ENCODE measurements at places on chromosomes 5 and 9.
A peak's percentile ranks its signal among the peaks of the same experiment; 100 is the strongest.

DNA sequence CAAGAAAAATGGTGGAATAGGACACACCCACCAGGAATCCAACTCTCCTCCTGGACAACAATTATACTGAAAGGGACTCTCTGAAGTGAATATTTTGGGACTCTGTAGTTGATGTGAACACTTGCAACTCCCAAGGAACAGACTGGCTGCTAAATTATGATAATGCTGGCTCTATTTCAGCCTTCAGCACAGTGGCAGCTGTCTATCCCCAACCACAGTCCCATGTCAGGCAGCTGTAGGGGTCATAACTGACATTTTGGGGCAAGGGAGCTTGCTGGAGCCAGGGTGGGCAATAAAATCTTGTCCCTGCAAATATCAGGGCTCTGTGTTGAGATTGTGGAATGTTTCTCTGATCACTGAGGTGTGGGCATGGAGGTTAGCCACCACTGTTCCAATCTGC, 14.2 kb downstream of the SPATA31E1 start:
- no peak for DNase-seq

GRCh38 chr5:135238622-135239452, 160.2 kb downstream of the MACROH2A1 start:
- no peak for DNase-seq

DNA sequence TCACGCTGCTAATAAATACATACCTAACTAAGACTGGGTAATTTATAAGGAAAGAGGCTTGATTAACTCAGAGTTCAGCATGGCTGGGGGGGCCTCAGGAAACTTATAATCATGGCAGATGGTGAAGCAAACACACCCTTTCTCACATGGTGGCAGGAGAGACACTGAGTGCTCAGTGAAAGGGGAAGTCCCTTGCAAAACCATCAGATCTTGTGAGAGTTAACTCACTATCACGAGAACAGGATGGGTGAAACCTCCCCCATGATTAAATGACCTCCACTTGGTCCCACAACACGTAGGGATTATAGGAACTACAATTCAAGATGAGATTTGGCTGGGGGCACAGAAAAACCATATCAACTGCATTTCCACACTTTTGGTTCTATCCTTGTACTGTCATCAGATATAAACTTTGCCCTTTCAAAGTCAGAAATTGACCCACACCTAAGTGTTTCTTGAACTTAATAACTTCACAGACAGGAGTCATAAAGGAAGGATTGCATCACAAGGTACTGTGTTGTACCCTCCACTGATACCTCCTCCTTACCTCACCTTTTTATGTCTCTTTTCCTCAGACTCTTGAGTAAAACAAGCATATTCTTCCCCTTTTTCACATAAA, 319.1 kb upstream of the PIK3R1 start:
- no peak for DNase-seq

- no peak for DNase-seq
Measured at GRCh38 chr5:110855961-110856360, 117.2 kb downstream of the SLC25A46 start.

GRCh38 chr5:66840511-66841013, 244.4 kb downstream of the MAST4 start:
- DNase-seq = no peak

DNA sequence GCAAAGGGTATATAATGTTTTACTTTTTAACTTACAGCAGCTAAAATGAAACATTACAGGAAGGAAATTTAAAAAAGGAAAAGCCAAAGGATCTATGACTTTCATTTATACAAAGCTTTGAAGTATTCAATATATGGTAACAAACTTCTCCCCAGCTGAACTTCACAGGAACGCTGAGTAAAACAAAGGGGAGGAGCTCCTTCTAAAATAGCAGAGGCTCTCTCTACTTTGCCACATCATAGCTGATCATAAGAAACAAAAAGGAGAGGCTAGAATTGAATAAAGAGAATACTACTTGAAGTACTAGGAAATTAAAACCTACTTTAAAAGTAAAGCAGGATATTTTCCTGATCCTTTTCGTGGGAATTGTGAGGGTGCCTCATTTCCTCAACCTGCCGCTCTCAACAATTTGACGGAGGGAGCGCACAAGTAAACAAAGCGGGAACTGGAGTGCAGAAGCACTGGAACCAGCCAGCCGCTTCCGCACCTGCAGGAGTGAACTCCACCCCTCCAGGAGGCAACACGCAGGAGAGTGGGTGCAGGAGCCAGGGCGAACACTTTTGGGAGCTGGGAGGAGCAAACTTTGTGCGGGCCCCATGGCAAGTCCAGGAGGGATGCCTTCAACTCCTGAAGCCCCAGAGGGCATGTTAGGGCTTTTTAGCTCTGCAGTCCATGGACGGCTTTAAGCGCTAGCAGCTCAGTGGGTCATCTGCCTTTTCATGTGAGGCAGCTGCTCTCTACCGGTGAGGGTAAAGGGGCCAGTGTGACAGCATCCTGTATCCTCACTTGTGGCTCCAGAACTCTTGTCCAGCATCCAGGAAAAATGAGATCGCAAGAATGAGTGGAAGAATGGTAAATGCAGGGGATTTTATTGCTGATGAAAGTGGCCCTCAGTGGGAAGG, 757.4 kb downstream of the PTPRD start:
- DNase-seq = no peak

GRCh38 chr5:58191443-58191842, 268.4 kb downstream of the PLK2 start:
- DNase-seq = no peak

DNA sequence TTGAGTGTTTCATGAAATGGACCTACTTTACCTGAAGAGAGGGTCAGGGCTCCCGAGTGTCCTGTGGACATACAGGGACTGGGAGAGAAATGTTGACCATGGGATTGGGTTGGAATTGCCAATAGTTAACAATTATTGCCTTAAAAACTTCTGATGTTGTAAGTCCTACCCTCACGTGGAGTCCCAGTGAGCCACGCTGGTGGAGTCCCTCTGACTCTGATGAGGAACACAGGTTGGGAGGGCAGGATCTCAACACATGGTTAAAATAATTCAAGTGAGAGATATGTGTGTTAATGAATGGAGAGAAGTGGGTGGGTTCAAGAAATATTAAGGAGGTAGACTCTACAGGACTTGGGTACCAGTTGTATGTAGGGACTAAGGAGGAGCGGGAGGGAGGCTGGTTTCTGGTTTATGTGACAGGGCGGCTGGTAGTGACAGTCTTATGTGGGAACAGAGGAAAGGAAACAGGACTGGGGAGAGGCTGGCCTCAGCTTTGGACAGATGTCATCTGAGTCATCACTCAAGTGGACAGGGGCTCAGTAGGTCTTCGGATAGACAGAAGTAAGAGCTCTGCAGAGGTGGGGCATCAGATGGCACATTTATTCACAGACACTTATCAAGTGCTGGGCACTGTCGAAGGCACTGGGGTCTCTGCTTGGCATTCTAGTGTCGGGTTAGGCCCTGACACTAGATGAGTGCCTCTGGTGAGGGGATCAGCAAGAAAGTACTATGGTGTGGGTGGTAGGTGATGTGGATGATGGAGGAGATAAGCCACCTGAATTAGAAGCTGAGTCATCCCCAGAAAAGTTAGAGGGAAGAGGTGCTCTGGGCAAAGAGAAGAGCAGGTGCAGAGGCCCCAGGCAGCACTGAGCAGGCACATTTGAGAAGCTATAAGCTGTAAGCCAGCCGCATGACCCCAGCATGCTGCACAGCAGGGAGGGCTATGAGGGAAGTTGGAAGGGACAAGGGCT, 27.2 kb downstream of the MAML1 start:
- no peak for DNase-seq

DNA sequence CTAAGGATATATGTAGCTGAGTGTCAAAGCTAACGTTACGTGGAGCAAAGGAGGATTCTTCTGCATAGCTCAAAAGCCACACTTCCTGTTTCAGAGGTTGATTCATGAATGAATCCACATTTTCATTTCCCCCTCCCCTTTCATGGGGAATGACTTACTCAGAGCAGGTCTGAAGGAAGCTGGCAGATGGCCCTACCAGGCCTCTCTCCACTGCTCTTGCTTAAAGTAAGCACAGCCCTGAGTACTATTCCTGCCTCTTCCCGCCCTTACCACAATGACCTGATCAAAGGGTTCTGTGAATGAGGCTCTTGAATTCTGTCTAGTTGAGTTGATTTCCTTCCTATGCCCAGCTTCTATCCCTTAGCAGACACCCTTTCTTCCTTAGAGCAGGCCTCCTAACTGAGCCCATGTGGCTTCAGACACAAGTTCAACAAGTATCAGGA, 6.3 kb downstream of the IGIP start:
- DNase-seq = no peak

- no peak for DNase-seq
Measured at GRCh38 chr9:89610391-89610925, 5.6 kb downstream of the GADD45G start.

DNA sequence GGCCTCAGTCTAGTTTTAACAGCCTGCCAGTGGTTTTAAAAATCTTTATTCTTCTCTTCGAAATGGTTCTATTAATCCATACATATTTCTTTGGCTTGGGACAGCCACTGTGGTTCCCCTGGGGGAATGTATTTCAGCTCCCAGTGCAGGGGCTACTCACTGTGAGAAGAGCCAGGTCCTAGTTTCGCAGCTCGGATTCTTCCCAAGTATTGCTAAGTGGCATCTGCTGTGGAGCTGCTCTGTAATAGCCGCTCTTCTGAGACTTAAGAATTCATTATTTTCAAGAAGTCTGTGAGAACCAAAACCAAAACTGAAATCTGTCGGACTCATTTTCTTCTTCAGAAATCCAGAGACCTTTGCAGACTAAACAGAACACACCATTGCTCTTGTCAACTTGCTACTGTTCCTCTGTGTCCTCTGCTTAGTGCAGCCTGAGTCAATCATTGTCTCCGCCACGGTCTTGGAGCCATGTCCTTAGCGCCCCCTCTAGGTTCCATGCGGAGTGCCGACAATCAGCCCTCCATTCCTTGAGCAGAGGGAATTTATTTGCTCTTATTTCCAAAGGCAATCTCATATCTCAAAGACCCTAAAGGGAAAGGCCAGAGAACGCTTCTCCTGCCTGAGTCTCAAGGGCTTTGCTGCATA, 478.2 kb downstream of the SPATA31D1 start:
- DNase-seq = no peak

DNA sequence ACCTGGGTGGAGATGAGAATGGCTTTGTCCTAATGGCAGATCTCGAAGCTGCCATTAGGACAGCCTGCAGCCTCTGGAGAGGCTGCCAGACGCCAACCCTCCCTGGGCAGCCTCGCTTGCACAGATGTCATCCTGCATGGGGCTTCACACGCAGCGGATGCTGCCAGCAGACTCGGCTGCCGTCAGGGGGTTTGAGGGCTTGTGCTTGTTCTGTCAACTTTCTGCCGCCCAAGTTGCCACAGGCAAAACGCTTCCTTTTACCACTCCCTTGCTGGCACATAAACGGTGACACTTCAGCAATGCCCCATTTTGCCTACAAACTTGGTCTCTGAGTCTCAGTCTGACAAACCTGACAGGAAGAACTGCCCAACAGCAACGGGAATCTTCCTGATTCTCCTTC, 24.7 kb downstream of the DAP start:
- DNase-seq = no peak

DNA sequence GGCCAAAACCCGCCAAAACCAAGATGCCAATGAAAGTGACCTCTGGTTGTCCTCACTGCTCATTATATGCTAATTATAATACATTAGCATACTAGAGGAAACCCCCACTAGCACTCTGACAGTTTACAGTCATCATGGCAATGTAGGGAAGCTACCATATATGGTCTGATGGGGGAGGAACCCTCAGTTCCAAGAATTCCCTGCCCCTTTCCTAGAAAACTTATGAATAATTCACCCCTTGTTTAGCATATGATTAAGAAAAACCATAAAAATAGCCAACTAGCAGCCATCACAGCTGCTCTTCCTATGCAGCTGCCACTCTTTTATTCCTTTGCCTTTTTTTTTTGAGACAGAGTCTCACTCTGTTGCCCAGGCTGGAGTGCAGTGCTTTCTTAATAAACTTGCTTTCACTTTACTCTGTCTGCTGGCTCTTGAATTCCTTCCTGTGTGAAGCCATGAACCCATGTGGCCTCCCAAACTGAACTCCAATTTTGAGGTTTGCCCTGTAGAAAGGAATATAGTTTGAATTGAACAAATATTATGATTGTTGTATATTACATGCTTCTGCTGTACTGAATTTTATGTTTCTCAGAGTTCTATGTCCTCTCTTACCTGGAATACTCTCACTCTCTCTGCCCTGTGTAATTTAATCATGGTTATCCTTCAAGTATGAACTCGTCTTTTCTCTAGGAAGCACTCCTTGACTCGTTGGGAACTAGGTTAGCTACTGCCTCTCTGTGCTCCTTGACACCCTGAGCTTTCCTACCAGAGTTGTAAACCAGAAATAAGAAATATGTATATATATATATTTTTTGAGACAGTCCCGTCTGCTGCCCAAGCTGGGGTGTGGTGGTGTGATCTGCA, 59.8 kb downstream of the KIAA1958 start:
- peak; percentile 35 for DNase-seq

DNA sequence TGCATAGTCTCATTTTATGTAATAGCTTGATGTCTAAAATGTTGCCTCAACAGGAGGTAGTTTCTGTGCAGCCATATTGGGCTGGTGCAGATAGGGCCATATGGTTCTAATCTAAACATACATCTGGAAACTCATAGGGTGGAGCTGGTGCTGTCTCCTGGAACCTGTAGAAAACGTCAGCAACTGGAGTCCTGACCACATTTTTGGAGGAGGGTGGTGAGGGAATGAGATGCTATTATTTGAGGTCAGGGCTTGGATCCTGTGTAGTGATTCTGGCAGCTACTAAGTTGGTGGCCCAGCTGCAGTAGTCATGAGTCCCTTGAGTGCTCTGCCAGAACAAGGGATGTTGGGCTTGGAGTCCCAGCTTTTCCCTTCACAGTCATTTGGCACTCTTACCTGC, 14.1 kb downstream of the MAN2A1 start:
- DNase-seq = no peak

DNA sequence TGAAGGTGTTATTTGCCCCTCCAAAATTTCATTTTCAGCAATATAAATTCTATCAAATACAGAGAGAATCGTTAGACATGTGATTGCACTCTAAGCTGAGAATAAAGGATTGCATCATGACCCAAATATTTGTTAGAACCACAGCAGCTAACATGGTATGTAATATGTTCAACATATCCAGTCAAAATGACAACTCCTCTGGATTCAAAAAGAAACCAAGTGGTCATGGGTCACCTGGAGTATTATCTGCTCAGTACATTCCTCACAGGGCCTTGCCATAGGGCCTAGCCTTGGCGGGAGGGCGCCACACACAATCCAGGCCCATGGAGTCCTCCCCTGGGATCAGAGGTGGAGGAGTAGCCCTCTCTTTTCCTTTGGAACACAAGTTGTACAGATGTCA, 179.2 kb downstream of the HSD17B3 start:
- no peak for DNase-seq

- DNase-seq = no peak
Measured at GRCh38 chr9:114769624-114770023, 36.2 kb downstream of the TNFSF15 start.

DNA sequence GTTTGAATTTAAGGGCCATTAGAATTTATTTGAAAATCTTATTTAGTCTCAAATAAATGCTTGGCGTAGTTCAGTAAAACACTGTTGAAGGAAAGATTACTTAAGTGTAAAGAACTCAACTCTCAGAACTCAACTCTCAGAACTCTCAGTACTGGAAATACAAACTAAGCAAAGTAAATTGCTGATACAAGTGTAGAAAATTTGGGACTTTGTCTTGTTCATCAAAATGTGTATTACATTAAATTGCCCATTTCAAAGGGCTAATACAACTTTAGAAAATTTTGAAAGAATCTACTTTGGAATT, 99.4 kb downstream of the CSNK1G3 start:
- DNase-seq = no peak

GRCh38 chr9:128771094-128771721, 519 bp downstream of the ZER1 start:
- peak; percentile 37 for DNase-seq

- no peak for DNase-seq
Measured at GRCh38 chr5:143059355-143059754, 289.2 kb downstream of the ARHGAP26 start.

- no peak for DNase-seq
Measured at GRCh38 chr5:121763665-121764064, 88.0 kb upstream of the FTMT start.

All from T-helper 2 cell (primary cell).